ENCODE measurements at places on chromosomes 1 and 21.
A peak's percentile ranks its signal among the peaks of the same experiment; 100 is the strongest.

GRCh38 chr21:16046656-16047330 is 317.0 kb downstream of the USP25 start:
- no peak for DNase-seq

GRCh38 chr1:75353051-75353450 is 218.9 kb downstream of the LHX8 start:
- DNase-seq = no peak

DNA sequence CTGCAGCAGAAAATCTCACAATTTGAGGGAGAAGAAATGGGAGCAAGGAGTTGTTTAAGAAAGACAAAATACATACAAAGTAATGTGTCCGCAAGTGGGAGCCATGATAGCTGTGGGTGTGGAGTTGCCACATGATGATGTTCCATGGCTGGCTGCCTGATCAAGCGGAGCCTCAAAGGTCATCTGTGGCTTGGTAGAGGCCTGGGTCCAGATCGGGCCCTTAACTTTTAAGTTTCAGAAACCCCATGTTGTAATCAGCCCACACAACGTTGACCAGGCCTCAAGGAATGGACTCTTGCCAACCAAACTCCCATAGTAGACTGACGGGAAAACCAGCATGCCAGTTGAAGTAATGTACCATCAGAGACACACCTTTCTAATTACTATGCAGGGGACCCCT is 64.7 kb upstream of the ANGPTL1 start:
- no peak for DNase-seq

DNA sequence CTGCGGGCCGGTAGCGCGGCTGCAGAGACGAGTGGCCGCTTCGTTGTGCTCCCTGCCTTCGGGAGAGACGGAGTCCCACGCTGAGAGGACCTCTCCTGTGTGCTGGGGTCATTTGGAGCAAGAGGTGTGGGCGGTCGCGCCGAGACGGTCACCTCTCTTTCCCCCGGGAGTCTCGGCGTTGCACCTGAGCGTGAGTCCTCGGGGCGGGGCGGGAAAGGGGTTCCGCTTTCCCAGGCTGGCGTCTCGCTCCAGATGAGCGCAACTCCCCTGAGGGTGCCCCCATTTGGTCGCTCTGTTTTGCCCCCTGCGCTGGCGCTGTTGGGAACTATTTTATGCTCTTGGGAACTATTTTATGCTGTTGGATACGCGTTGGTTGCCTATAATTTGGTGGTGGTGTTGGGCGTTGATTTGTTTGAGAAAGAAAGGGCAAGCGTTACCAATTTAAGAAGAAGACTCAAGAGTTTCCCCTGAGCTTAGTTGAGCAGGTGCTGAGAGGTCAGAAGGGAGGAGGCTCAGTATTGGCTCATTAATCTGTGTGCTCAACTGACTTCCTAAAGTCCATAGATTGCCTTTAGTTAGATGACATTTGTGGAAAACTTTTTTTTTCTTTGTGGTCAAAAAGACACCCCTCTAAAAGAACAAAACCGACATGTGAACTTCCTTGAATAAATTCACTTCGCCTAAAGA is 683 bp downstream of the LRRC8B start:
- no peak for DNase-seq

DNA sequence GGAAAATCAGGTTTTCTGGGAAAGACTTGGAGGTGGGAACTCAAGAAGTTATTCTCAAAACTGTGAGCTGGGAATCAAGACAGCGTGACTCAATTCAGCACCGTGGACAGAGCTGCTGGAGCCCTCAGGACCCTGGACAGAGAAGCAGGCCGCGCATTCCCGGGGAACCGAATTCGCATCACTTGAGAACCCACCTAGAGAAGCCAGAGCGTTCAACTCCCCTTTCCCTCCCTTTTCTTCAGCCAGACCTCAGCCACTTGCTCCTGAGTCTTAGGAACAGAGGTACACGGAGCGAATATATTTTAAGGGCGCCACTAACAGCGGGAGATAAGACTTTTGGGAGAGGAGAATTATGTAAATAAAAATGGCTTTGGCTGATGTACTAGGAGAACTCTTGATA is 2.0 kb upstream of the LIN28A start:
- DNase-seq = peak; percentile 52

- DNase-seq = no peak
Measured at GRCh38 chr1:200042552-200043335, 15.2 kb downstream of the NR5A2 start.

GRCh38 chr1:77100875-77101274 is 118.4 kb downstream of the PIGK start:
- no peak for DNase-seq

DNA sequence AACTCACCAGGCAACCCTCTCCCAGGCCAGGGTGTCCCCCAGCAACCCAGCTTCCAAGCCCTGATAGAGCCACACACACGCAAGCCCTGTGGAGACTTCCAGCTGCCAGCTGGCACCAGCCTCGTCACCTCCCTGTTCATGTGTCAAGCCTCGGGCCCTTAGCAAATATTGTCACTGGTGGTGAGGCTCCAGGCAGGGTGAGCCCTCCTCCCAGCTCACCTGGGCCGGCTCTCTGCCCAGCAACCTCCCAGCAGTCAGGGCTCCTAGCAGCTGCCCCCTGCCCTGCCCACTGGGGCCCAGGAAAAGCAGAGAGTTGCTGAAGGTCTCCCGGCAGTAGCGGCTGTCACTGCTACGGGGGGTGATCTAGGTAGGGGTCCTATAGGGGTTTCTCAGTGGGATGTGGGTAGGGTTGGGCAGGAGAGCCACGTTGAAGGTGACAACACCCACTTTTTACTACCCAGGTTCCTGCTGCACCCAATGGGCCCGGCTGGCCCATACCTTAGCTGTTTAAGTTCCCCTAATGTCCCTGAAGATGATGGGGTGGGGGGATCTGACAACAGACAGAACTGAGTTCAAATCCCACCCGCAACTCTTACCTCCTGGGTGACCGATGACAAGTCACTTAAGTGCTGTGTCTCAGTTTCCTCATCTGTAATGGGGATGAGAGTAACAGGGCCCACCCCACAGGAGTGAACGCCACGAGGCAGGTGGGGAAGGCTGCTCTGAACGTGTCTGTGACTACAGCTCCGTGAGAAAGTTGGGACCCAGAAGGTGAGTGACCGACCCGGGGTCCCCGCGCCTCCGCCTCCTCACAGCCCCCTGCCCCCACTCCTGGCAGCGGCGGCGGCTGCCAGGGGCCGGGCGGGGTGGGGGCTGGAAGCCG is 678 bp downstream of the TTC39A start:
- DNase-seq = no peak

DNA sequence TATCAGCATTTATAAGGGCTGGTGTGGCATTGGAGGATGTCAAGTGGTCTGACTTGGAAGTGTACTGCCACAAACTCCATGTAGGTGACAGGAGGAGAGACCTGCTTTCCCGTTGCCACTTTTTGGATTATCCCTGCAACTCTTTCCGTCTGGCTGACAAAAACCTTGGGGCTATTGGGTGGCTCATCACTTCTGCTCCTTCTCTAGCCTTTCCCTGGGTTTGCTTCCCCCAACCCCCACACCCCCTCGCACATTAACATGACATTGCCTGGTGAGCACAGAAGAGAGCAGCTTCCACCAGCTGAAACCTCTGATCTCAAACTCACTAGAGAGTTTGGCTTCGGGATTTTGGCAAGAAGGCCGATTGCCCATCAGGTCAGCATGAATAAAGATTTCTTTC is 39.2 kb downstream of the PROX1 start:
- no peak for DNase-seq

DNA sequence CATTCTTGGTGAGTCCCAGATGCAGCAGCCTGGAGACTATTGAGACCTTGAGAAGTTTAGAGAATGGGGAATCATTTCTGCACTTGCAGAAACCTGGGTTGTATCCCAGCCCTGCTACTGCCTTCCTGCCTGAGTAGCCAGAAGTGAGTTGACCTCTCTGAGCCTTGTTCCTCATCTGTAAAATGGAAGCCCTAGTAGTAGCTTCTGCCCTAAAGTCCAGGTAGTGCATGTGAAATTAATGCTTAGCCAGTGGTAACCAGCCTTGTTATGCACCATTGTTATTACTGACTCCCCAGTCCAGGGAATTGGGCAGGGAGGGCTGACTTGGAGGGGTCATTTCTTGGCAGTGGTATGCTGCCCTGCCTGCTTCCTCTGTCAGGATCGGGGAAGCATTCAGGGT is 5.6 kb downstream of the SESN2 start:
- DNase-seq = no peak

DNA sequence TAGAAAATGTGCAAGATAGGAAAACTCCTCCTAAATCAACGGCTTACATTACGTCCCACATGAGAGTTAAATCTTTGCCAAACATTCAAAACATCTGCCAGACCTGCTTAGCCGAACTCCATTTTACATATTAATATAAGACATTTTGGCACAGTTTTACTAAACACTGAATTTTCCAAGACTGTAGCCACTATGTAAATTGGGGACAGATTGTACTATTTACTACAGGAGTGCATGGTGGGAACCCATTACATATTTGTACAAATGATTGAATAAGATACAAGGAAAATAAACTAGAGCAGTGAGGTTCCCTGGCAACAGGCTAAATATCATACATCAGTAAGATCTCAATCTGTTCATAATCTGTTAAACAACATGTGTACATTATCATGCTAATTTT is 1234.4 kb downstream of the KCNT2 start:
- no peak for DNase-seq

- no peak for DNase-seq
Measured at GRCh38 chr1:231104917-231105316, 56.9 kb upstream of the TRIM67 start.

- DNase-seq = no peak
Measured at GRCh38 chr1:116510361-116510760, 60.5 kb downstream of the CD58 start.

- DNase-seq = no peak
Measured at GRCh38 chr1:159827102-159827490, 423 bp downstream of the SLAMF8 start.

DNA sequence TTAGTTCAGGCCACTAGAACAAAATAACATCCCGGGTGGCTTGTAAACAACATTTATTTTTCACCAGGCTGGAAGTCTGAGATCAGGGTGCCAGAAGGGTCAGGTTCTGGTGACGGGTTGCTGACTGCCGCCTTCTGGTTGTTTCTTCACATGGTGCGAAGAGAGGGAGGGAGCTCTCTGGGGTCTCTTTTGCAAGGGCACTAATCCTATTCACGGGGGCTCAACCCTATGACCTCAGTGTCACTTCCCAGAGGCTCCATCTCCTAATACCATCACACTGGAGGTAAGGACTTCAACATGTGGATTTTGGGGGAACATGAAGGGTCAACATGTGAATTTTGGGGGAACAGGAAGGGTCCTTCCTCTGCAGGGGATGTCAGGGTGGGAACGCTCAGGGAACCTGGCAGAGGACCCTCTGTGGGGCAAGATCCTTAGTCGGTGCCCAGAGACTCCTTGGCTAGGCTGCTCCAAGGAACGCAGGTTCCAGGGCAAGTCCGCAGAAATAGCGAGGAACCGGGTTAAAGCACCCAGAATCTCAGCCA is 8.7 kb upstream of the C2CD2 start:
- DNase-seq = no peak

GRCh38 chr1:11187931-11188330 is 1.2 kb upstream of the ANGPTL7 start:
- no peak for DNase-seq

- DNase-seq = no peak
Measured at GRCh38 chr1:119748040-119748439, 20.7 kb downstream of the HMGCS2 start.

GRCh38 chr1:182855911-182856310 is 16.8 kb downstream of the DHX9 start:
- no peak for DNase-seq

GRCh38 chr1:32341971-32342370 is 5.9 kb upstream of the MARCKSL1 start:
- DNase-seq = no peak

- DNase-seq = no peak
Measured at GRCh38 chr1:114448370-114449036, 62.5 kb downstream of the TRIM33 start.

DNA sequence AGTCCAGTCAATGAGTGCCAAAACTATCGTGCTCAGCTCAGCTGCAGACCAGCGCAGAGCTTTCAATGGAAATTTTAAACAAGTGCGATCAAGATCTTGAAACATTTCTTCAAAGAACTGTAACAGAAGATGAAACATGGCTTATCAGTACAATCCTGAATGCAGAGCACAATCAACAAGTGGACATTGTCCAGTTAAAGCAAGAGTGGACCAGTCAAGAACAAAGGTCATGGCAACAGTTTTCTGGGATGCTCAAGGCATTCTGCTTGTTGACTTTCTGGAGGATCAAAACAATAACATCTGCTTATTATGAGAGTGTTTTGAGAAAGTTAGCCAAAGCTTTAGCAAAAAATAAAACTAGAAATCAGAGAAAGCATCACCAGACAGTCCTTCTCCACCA is 374.2 kb downstream of the SETD4 start:
- DNase-seq = no peak

GRCh38 chr1:41103766-41104165 is 82.2 kb upstream of the SLFNL1 start:
- no peak for DNase-seq

DNA sequence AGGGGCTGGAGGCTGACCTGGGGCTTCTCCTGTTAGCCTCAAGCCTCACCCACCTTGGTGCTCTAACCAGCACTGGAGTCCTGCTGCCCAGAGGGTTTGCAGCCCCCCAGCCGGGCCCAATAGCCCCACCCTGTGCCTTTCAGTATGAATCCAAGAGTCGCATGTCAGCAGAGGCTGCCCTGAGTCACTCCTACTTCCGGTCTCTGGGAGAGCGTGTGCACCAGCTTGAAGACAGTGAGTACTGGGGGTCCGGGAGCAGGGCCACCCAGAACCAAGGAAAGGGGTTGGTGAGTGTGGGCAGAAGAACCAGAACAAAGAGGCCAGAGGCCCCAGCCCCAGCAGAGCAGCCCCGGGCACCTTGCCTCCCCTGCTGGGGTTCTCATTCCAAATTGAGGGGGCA is 25.6 kb downstream of the CDK18 start:
- no peak for DNase-seq

DNA sequence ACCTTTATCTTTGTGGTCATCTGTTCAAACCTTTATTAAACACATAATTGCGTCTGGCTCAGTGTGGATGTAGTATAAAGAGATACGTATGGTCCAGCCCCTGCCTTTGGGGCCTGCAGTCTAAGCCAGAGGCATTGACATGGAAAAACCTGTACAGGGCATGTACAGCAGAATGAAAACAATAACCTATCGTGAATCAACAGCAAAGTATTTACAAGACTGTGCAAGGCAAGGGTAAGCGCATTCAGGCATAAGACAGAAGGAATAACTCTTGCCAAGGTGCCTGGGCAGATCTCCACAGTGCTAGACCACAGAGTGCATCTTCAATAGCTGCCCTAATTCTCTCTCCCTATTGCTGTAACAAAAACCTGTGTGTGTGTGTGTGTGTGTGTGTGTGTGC is 35.5 kb downstream of the KIRREL1 start:
- no peak for DNase-seq

DNA sequence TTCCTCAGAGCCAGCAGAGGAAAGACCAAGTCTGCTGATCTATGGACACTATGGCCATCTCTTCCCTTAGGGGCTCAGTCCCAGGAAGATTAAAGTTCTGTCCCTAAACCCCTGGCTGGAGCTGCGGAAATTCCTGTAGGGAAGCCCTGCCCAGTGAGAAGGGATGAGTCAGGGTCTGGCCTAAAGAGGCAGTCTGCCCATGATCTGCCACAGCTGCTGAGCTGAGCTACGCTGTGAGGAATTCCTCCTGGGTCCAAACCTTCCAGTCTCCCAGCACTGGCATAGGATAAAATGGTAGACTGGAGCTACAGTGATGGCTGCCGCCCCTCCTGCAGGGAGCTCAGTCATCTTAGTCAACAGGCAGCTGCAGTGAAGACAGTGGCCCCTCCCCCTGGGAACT is 213.7 kb downstream of the BRINP2 start:
- no peak for DNase-seq

GRCh38 chr1:197438010-197438790 is 170.1 kb downstream of the CRB1 start:
- no peak for DNase-seq

Measured in stimulated activated CD8-positive, alpha-beta memory T cell treated with anti-CD3 and anti-CD28 coated beads, Interleukin-7, amount 100 ng/mL, for 1 hour (primary cell).